Amniotic epithelial cell (primary cell): ENCODE measurements at places on chromosomes 6 and 20.

GRCh38 chr20:52494244-52494643 lies 302.7 kb upstream of the ZFP64 start:
- DNase-seq: peak; percentile 98

DNA sequence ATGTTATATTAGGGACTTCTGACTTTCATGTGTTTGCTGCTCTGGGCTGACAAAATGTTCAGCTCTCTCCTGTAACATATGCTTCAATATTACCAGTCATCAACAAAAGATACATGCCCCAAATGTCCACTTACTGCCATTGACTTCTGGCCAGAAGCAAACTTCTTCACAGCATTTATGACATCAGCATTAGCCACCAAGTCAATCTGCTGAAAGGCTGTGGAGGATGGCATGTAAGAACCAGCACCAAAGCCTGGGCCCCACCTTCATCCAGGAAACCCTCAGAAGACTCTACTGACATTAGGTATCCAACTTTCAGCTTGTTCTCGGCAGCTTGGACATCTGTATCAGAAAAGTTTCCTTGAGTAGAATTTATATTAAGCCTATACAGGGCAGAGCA lies 595.5 kb downstream of the COL12A1 start:
- DNase-seq: no peak

DNA sequence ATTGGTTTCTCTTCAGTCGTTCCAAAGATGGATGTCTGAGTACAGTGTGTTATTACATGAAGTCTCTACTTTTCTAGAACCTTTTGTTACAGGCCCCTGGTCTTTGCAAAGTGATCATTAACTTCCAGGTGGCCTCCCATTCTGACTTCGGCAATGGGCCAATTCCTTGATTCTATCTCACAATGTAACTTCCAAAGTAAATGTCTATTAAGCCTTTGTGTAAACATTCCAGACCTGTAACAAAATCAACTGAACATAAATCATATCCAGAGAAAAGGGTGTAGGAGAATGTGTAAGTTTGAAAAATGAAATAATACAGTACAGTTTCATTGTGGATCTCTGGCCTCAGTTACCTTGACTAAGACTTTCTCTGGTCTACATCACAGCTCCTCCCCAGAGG lies 187.8 kb upstream of the JAG1 start:
- no peak for DNase-seq

DNA sequence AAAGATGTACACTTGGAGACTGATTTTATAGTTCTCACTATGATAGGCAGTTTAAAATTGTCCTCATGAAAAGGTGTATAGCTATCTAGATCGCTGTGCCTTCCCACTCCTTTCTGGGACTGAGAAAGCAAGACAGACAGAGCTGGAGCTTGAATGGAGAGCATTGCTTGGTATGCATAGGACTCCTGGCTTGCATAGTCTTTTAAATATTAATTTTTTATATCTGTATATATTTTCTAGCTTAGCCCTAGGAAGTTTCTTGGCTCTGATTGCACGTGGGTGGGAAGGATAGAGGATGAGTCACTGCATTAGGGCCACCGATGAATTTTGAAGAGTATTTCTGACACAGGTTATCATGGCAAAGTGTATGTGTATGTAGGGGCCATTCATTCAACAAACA lies 150.0 kb upstream of the SPACA1 start:
- DNase-seq: no peak

GRCh38 chr6:12892151-12892550 lies 175.6 kb downstream of the PHACTR1 start:
- no peak for DNase-seq

- DNase-seq: peak; percentile 60
Measured at GRCh38 chr6:105077596-105078385, 102.0 kb downstream of the POPDC3 start.

DNA sequence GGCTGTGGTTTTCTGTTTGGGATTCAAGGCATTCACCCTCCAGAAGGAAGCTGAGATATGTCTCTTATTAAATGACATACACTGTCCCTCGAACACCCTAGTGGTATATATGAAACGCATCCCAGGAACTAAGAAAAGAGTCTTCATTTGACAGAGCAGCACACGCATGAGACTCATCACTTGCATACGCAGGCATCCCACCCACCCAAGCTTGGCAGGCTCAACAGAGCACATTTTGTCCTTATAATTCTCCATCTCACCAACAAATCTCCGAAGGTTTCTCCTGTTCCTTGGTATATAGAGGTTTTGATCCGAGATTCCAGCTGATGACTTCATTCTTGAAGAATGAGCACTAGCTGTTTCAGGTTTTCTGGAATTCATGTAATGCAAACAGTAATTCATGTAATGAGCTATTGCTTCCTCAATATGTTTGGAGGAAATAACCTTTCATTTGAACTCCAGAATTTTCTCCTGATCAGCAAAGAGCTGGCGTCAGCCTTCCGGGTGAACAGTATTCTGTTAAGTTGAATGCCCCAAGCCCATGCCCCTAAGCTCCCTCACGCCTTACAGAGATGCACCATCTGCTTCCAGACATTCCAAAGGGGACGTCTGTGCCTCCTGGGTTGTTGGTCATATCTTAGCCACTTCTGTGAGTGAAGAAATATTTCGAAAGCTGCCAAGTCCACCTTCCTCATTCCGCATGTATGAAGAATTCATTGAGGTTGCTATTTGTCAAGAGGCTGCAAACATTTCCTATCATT lies 66.0 kb upstream of the CDH4 start:
- peak; percentile 98 for DNase-seq

DNA sequence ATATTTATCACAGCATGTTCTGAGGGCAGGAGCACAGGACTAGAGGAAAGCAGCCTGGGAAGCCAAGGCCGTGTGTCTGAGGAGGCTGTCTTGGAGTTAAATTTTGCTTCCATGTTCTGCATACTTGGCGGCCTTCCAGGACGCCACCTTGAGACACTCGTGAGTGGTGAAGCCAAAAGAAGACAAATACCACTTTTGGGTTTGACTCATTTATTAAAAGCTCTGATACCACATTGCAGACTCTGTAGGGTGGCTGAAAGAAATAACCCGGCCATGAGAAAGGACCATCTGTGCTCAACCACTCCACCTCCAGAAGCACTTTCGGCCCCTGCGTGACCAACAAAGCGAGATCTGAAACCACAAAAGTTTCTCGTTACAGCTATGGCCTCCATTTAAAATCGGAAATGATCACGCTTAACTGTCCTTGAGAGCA lies 120.0 kb downstream of the TMEM242 start:
- no peak for DNase-seq

DNA sequence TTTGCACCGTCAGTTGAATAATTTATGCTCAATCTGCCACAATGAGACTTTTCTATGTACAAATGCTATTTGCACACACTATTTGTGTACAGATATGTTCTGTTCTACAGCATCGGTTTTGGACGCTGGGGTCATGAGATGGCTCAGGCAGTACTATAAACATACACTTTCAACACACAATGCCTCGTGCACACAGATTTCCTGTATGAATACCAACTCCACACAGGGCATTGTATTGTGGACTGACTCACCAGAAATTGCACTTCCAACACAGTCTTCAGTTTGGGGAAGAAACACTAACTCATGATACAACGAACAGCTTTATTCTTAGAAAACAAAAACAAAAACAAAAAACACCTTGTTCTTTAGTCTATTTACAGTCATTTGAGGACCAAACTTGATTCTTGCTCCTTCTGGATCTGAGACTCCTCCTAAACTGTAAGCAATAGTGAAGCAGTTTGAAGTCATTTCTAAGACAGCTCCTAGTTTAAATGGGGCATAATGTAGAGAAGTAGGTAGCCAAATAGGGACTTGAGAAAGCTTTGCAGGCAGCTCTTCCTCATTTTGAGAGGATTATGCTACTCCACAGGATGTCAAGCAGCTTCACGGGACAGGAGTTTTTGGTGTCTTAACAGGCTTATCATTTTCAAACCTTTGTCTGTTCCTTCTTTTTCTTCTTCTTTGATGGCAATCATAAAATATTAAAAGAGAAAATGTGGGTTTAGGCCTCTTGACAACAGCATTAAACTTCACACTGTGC lies 33.7 kb downstream of the GJA10 start:
- DNase-seq: peak; percentile 42

DNA sequence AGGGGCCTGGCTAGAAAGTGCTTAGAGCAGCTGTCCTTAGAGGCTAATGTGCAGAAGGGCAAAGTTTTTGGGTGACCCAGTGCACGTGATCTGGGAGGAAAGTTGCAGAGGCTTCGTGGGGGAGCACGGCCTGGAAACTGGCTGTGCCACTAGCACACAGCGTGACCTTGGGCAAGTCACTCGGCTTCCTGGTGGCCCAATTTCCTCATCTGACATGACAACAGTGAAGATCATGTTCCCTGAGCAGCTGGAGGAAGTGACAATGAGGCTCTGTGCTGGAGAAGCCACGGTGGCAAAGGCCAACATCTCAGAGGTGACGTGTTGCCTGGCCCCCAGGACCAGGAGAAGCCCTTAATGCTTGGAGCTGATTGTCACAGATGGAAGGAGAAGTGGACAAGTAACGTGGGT lies 99.5 kb downstream of the FOXC1 start:
- no peak for DNase-seq

- DNase-seq: no peak
Measured at GRCh38 chr6:150981095-150981494, 115.6 kb downstream of the MTHFD1L start.

DNA sequence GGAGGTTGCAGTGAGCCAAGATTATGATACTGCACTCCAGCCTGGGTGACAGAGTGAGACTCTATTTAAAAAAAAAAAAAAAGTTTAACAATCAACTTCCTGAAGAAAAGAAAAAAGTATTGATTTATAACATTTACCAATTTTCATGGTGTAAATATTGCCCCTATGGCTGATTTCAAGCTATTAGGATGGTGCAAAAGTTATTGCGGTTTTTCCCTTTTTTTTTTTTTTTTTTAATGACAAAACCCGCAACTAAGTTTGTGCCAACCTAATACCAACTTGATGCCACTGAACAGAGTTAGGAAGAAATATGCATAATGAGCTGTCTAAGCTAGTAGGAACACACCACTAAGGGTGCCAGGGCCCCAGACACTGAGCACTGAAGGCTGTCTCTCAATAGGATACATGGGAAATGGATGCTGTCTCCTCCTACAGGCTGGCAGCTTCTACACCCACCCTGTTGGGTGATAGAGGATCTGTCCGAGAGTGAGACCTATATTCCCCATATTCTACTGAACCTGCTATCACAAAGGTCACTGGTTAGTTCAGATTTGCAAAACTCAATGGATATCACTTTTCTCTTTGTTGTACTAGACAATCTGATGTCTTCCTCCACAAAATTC lies 6.5 kb upstream of the PERP start:
- DNase-seq: no peak

DNA sequence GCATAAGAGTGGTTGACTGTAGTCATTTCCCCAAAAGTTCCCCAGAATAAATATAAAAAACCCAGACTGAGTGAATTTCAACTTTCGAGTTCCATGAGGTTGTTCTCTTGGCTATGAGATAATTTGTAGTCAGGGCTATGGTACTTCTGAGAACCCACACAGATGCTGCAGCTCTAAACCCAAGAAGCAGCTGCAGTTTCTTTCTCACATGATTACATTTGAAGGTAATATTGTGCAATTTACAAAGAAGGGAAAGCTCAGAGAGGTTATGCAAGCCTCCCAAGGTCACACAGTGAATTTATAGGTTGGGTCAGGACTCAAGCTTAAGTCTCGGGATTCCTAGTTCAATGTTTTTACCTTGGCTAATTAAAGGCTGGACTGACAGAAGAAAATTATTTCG lies 29.7 kb upstream of the CD93 start:
- peak; percentile 76 for DNase-seq

DNA sequence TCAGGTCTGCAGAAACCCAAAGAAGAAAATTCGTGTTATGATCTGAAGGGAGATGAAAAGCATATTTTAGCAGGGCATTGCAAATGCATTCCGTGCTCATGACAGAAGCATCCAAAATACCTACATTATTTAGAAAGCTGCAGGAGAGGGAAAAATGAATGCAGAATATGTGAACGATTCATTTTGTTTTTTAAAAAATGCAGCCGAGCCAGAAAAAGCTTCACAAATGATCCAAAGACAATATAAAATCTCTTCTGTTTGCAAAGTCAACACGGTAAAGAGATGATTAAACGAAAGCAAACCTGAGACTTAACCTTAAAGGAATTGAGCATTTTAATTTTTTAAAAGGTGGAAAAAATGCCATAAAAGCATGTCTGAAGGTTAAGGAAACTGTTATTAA lies 136.1 kb upstream of the SULF2 start:
- no peak for DNase-seq

DNA sequence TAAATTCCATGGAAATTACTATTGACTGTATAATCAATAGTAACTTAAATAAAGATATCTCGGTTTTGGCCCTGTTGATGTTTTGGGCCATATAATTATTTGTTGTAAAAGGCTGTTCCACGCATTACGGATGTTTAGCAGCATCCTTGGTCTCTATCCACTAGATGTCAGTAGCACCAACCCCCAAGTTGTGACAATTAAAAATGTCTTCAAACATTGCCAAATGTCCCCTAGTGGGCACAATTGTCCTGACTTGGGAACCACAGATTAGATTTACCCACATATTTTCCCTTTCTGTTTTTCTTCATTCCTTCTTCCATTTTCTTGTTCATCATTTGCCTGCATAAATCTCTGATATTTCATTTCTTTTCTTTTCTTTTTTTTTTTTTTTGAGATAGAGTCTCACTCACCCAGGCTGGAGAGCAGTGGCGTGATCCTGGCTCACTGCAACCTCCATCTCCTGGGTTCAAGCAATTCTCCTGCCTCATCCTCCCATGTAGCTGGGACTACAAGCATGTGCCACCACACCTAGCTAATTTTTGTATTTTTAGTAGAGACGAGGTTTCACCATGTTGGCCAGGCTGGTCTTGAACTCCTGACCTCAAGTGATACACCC lies 13.6 kb upstream of the WFDC8 start:
- DNase-seq: peak; percentile 16

GRCh38 chr6:136740050-136740974 lies 52.0 kb downstream of the MAP3K5 start:
- no peak for DNase-seq

DNA sequence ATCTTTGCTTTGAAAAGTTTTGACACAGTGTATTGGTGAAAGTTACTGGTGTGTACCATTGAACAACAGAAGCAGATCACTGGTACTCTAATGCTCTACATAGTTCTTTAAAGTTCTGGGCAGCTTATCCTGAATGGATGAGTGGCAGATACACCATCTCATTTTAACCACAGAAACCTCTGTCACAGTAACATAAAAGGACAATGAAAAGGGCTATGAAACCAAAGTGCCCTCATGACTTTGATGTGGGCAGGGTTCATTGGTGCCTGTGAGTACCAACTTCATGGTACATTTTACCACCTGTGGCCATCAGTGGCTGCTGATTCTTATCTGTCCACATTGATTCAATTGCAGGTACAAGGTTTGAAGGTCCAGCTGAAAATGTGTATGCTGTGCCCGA lies 285.7 kb upstream of the PREP start:
- no peak for DNase-seq
